Right lobe of liver (tissue), 6 donors: ENCODE measurements at places on chromosomes 5 and 9. TPM values are rescaled to one million over a fixed set of nuclear protein-coding genes. Genes with fewer than 3 reads are reported as not detected.

The CDX1 gene
- total RNA-seq: not detected

The OR1Q1 gene
- total RNA-seq: not detected

The C9orf50 gene
- not detected for total RNA-seq

DNA sequence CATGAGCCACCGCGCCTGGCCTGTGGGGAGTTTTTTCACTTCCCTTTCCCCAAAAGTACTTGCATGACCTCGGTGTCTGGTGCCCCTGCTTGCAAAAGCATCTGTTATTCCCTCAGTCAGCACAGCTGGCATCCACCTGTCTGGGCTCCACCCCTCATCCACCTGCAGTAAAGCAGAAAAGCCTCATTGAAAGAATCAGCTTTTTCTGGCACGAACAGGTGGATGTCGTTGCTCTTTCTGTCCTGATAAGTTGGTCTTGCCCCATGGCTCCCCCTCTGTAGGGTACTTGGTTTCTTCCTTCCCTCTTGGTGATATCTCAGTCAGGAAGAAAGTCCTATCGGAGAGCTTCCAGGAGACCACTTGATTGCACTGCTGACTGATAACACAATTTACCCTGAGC is 37.4 kb downstream of the WWC1 start:
- no peak overlapping the region for H3K4me3 ChIP-seq
- H3K36me3 ChIP-seq: no peaks in the 10 kb centered on the region
- no peak for DNase-seq
- no peaks in the 10 kb centered on the region for H3K27me3 ChIP-seq
- no peaks in the 10 kb centered on the region for H3K4me1 ChIP-seq

DNA sequence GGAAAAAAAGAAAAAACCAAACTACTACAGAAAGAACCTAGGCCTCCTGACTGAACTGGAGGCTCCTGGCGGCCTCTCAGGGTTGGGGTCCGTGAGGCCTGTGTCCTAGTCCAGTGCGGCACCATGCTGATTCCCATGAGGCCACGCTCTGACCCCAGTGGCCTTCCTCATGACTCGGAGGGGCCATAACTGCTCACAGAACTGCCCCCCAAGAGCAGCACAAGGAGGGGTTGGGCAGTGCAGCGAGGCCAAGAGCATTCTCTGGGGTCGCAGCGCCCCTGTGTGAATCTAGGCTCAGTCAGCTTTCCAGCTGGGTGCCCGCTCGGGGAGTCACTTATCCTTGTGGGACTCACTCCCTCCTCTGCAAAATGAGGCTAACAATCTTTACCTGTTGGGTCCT is 79.3 kb upstream of the FBXW11 start:
- no peaks in the 10 kb centered on the region for H3K27me3 ChIP-seq
- peaks cover 5% of the 10 kb centered on the region for H3K36me3 ChIP-seq
- no peak overlapping the region for H3K4me3 ChIP-seq
- H3K4me1 ChIP-seq: no peaks in the 10 kb centered on the region

- no peak for DNase-seq
- no peaks in the 10 kb centered on the region for H3K27me3 ChIP-seq
- H3K4me3 ChIP-seq: no peak overlapping the region
- no peak overlapping the region for H3K27ac ChIP-seq
- no peaks in the 10 kb centered on the region for H3K36me3 ChIP-seq
- H3K4me1 ChIP-seq: no peaks in the 10 kb centered on the region
Measured at GRCh38 chr9:137514691-137515337, 35.4 kb downstream of the PNPLA7 start.

DNA sequence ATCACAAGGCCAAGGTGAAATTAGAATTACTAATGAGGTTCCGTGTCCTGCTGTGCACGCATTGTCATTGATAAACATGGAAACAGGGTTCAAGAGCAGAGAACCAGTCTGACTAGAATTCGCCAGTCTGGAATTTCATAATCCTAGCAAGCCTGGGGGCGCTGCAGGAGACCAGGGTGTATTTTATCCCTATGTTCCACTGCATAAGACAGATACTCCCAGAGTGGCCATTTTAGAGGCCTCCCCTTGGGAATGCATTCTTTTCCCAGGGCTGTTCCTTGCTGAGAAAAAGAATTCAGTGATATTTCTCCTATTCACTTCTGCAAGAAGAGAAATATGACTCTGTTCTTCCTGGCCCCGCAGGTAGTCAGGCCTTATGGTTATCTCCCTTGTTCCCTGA is 1387.7 kb downstream of the MAT2B start:
- no peak overlapping the region for H3K27ac ChIP-seq
- no peaks in the 10 kb centered on the region for H3K27me3 ChIP-seq
- H3K4me1 ChIP-seq: no peaks in the 10 kb centered on the region
